Cardiac muscle cell (in vitro differentiated cells and primary cell): ENCODE measurements at places on chromosomes 11 and 22. TPM values are rescaled to one million over a fixed set of nuclear protein-coding genes. Genes with fewer than 3 reads are reported as not detected.

Gene C11orf21
- 1.3 and 1.8 TPM in 2 replicates for total RNA-seq

Gene BEST1
- 0.27 and 0.39 TPM in 2 replicates for total RNA-seq

Gene ZNF214
- 6.1 and 7.9 TPM in 2 replicates for total RNA-seq

DNA sequence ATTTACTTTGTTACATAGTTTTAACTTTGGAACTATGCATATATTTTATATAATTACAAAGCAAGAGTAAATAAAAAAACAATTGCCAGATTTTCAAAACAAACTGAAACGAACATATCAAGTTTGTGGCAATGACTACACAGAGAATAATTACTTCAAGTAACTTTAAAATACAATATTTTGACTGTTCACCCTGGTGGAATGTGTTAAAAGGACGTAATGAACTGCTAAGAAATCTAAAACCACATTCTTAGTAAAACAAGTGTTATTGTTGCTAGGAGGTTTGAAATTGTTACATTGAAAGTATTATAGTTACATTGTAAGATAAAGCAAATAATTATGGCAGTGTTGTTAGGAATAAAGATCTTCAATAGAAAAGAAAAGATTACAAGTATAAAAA is 71.4 kb downstream of the SFI1 start:
- no peak overlapping the region for H3K4me3 ChIP-seq
- DNase-seq: no peak
- no peaks in the 10 kb centered on the region for H3K36me3 ChIP-seq
- H3K4me1 ChIP-seq: peaks cover 6% of the 10 kb centered on the region
- no peak overlapping the region for H3K27ac ChIP-seq
- H3K27me3 ChIP-seq: no peaks in the 10 kb centered on the region

DNA sequence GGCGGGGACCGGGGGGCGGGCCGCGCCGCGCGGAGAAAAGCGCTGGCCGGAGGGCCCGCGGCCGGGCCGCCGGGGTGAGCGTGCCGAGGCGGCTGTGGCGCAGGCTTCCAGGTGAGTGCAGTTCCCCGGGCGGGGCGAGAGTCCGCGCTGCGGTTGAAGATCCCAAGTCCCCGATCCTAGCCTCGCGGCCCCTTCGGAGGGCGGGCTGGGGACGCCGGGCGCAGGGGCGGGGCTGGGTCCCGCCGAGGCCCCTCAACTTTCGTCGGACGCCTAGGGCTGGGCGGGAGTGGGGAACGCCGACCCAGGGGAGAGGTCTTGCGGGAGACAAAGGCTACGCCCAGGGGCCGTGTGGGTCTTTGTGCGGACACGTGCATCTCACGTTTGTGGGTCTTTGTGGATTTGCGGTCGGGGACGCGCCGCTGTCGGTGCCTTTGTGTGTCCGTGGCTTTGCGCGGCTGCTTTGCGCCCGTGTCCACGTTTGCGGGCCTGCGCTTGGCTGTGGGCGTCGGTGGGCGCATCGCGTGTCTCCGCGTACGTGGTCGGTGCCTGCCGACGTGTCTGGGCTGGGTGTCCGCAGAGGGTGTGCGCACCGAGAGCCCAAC is at the start of gene TSKU:
Gene TSKU (plus strand): TSS at position 63 of the 602 bp plus-strand sequence. CDS start 12,261 bp downstream, outside the sequence.
- H3K4me1 ChIP-seq: peaks cover 14% of the 10 kb centered on the region
- no peak for DNase-seq
- peak within 1 kb of the TSS; percentile 49 for H3K4me3 ChIP-seq
- peak within 1 kb of the TSS; percentile 80 for H3K27ac ChIP-seq

DNA sequence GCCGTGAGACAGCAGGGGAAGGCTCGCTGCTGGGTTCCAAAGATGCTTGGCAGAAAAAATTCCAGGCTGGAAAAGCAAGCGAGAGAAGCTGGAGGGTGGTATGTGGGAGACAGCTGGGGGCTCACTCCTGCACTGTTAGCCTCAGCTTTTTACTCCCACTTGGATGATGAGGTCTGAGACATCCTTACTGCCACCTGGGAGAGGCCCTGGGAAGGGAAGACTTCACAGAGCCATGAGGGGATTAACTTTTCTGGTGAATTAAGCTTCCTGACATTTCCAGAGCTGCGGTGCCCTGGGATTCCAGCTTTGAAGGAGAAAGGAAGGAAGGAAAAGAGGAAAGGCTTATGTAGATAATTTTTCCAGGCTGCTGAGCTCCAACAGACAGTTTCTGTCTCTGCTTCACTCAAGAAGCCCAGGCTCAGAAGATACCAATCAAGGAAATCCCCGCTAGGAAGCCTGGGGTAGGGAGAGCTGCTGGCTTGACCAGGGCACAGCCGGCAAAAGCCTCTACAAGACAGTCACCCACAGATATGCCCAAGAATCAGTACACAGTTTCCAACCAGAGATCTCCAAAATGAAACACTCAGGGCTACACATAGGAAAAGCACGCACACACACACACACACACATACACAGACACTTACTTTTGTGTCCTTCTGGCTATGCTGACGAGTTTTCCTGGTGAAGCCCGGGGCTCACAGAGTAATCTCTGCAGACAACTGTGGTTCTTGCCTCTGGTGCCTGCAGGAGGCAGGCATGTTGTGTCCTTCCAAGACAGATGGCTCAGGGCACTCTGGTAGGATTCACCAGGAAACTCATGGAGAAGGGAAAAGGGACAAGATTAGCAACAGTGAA is 907 bp downstream of the MCHR1 start:
- H3K27ac ChIP-seq: no peak overlapping the region
- H3K4me1 ChIP-seq: no peaks in the 10 kb centered on the region
- H3K4me3 ChIP-seq: no peak overlapping the region
- no peak for DNase-seq
- H3K27me3 ChIP-seq: peaks cover 3% of the 10 kb centered on the region
